NCI-H1105 (cell line): ENCODE measurements at places on chromosomes 12 and 14.

DNA sequence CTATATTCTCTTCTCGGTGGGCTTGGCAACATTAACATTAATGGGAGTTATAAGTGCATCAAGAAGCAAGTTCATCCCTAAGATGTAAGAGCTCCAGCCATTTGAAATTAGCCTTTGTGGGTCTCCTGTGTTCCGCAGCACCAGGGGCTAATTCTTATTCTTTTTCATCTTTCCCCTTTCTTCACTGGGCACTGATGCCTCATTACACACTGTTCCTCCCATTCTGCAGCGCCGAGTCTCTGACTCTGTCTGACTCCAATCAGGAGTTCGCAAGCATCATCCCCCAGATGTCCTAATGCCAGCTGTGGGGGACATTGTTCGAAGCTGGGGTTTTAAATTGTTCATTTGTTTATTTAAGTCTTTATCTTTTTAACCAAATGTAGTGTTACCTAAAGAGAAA, 341.3 kb downstream of the EGLN3 start:
- no peak for DNase-seq

DNA sequence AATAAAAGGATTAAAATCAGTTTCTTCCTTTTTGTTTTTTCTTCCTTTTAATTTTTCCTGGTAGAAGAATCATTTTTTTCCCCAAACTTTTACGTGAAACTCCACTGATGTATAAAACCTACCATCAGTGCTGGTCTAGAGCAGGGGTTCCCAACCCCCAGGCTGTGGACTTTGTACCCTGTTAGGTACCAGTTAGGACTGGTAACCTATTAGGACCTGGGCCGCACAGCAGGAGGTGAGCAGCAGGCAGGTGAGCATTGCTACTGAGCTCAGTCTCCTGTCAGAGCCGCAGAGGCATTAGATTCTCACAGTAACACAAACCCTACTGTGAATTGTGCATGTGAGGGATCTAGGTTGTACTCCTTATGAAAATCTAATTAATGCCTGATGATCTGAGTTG, 10.1 kb downstream of the SMCO2 start:
- DNase-seq = no peak

- DNase-seq = no peak
Measured at GRCh38 chr14:94050231-94050880, 24.2 kb downstream of the OTUB2 start.

DNA sequence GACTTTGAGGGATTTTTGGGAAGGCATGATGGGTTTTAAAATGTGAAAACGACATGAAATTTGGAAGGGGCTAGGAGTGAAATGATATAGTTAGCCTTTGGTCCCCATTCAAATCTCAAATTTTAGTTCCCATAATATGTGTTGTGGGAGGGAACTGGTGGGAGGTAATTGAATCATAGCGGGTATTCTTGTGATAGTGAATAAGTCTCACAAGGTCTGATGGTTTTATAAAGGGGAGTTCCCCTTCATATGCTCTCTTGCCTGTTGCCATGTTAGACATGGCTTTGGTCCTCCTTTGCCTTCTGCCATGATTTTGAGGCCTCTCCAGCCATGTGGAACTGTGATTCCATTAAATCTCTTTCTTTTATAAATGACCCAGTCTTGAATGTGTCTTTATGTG, 72.8 kb downstream of the SLC16A7 start:
- DNase-seq = no peak

DNA sequence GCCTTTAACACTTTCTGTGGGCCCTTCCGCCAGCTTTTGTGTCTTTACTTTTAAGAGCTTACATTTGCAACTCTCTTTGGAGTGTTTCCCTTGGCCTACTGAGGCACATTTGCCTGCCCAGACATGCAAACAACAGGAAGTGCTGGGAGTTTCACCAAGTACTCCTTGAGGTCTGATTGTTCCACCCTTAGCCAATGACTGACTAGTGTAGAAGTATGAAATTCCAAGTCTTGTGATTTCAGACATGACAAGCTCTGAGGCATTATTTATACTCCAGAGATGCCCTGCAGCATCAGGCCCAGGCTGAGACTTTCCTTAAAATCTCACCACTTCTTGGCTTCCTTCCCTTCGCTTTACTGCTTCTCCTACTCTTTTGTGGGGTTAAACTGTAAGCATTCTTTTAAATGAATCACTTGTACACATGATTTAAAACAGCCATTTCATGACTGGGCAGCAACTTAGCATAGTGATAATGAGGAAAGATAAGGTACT, 174.1 kb downstream of the SLC6A15 start:
- DNase-seq = no peak

- DNase-seq = no peak
Measured at GRCh38 chr12:127729381-127729780, 537.6 kb upstream of the TMEM132C start.

DNA sequence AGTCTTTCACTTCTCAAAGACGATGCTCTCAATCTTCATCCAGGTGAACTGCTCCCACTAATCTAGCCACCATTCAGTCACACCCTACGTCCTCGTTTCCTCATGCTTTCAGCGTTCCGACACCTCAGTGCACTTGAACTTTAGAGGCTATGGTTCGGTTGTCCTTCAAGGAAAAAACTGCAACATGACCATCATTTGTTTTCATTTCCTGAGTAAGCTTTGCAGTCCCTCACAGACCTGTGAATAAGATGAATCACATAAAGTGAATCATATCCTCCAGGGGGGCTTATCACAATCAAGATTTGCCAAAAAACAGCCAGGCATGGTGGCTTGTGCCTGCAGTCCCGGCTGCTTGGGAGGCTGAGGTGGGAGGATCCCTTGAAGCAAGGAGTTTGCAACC, 80.2 kb downstream of the TMCC3 start:
- DNase-seq = no peak

DNA sequence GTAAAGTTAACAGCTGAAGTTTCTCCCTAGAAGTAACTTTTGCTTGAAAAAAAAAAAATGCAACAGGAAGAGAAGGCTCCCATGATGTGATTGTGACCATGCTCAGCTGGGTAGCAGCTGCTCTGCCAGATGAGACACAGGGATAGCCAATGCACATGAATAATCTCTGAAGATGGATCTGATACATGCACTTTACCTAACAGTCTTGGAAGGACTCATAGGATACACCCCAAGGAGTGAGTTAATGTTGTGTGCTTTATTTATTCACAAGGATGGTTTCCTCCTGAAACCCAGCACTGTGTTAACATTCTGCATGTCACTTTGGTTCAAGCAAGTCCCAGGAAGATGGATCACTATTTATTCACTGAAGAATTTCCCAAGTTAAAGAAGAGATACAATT, 46.5 kb downstream of the NDUFA12 start:
- no peak for DNase-seq

DNA sequence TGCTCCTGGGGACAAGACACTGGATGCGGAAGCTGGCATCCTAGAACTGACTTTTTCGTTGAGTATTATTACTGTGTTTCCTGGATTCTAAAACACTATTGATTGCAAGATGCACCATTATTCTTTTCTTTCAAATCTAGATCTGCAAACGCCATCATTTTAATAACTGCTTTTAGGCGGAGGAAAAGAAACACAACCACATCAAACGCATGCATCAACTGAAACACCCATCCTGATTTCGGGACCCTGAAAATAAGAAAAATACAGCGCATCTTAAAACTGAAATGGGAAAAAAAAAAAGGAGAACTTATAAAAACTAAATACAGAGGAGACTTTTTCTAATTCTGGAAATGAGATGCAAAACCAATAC, 103.7 kb upstream of the MAX start:
- DNase-seq = no peak

- no peak for DNase-seq
Measured at GRCh38 chr14:93304771-93305170, 28.1 kb downstream of the BTBD7 start.
